ENCODE measurements at places on chromosomes 7 and 10.

- DNase-seq: no peak
Observed at GRCh38 chr7:117871778-117872538, 1.3 kb downstream of the CTTNBP2 start.

DNA sequence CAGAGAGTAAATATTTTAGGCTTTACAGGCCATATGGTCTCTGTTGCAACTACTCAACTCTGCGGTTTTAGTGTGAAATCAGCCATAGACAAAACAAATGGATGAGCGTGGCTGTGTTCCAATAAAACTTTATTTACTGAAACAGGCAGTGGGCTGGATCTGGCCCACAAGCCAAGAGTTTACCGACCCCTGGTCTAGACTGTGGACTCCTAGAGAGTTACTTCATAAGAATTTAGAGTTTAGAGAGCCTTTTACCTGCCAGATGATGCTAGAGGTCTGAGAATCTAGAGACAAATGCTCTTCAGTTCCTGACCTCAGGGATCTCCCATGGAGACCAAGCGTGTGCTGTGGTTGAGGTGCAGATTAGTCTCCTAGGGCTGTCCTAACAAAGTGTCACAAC, 174.8 kb downstream of the PTEN start:
- DNase-seq: no peak

GRCh38 chr10:25257646-25258045, 82.8 kb downstream of the GPR158 start:
- DNase-seq: no peak

GRCh38 chr10:132918617-132919373, 23.6 kb downstream of the CFAP46 start:
- DNase-seq: no peak

GRCh38 chr10:114283091-114283490, 44.0 kb downstream of the VWA2 start:
- no peak for DNase-seq

GRCh38 chr10:5234106-5234860, 37.6 kb downstream of the AKR1C4 start:
- DNase-seq: no peak

DNA sequence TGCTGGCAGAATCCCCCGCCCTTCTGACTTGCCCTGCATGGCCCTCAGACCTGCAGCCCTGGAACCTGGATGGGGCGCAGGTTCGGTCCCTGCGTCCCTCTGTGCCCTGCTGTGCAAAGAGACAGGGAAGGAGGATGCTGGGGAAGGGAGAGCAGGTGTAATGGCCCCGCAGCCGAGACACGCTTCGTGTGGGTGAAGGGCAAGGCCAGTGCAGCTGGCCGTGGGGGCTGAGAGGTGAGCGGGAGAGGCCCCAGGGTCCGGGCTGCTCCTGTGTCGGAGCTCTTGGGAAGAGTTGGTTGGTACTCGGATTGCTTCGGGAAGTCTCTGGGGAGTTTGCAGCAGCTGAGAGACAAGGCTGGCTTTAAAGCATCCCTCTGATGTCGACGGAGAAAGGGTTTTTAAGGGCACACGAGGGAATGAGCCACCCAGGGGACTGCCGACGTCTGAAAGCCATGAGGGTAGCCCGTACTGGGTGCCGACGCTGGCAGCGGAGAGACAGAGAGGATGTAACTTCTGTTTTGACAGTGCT, 6.5 kb downstream of the ELFN1 start:
- DNase-seq: no peak

DNA sequence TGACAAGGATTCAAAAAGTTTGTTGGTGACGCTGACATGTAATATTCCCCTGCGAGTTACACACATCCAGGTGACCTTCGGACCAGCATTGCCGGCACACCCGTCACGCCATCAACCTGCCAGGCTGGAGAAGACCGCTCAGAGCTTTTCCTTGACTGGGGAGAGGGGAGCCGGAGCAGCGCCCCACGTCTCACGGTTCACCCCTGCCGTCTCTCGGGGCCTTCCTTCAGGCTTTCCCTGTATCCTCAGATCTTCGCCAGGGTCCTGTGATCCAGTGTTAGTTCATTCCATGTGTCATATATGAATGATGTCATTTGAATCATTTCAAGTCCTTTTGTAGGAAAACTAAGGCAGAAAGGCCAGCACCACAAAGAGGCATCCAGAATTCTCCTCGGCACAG, 127.8 kb downstream of the MGMT start:
- DNase-seq: no peak

GRCh38 chr10:16521311-16522016, at the start of gene C1QL3:
Gene C1QL3, minus strand, starts transcription at chr10:16521879. Its CDS starts 814 bp downstream, at chr10:16521065.
- no peak for DNase-seq

GRCh38 chr10:59698326-59698725, 11.3 kb downstream of the SLC16A9 start:
- DNase-seq: no peak

- DNase-seq: no peak
Observed at GRCh38 chr10:19263262-19263661, 214.7 kb downstream of the MALRD1 start.

- no peak for DNase-seq
Observed at GRCh38 chr10:110356628-110357245, 52.0 kb upstream of the SMNDC1 start.

DNA sequence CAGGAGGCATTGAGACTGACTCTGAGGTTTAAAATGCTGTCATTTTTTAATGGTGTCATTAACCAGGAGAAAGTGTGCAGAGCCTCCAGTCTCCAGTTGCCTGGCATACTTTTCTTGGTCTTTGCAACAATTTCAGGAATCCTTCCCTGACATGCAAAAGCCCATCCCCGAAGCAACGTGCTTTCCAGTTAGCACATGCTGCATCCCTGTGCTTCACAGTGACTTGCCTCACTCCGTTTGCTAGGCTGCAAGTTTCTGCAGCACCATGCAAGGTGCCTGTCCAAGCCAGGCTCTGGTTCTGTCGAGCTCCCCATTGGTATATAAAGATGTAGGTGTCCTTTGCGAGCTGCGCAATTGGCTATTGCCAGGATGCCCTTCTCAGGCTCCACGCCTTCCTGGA, 135.0 kb downstream of the GALNT17 start:
- DNase-seq: no peak

GRCh38 chr10:81472927-81473470, 402.0 kb upstream of the NRG3 start:
- DNase-seq: no peak

GRCh38 chr7:140867467-140868462, 57.0 kb downstream of the BRAF start:
- DNase-seq: no peak

GRCh38 chr10:28094121-28094520, 95.2 kb upstream of the ODAD2 start:
- no peak for DNase-seq

DNA sequence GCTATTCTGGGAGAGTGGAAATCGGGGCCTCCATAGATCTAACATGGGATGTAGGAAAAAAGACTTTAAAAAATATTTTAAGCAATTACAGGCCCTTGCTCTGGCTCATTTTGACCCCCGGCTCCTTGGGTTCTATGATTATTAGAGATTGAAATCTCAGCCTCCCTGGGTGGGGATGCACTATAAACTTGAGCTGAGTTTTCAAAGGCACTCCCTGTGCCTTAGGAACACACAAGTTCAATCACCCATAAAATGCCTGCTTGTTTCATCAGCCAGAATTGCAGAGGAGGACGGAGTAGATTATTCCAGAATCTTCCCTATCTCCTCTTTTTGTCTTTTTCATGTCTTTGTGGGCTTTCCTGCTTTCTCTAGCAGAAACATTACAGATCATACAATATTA, 145.4 kb downstream of the CUBN start:
- no peak for DNase-seq

GRCh38 chr7:158655931-158656441, 48.6 kb downstream of the NCAPG2 start:
- no peak for DNase-seq

DNA sequence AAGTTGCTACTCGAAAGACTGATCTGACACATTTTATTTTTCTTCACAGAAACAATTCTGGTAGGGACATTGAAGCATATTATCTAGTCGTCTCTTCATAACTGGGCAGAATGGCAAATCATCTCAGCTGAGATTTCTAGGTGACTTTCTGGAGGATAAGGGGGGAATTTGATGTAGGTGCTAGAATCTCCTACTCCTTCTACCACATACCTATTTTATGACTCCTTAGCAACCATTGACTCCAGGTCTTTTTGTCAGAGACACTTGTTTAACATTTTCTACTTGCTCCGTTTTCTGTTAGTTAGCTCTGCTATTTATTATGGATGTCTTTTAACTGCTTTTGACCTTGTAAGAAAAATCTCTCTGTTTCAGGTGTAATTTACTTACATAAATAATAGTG, 380.9 kb upstream of the SEMA3C start:
- DNase-seq: no peak

GRCh38 chr10:29326886-29327745, 38.2 kb downstream of the LYZL1 start:
- no peak for DNase-seq

GRCh38 chr7:138374119-138374693, 85.9 kb upstream of the TRIM24 start:
- no peak for DNase-seq

DNA sequence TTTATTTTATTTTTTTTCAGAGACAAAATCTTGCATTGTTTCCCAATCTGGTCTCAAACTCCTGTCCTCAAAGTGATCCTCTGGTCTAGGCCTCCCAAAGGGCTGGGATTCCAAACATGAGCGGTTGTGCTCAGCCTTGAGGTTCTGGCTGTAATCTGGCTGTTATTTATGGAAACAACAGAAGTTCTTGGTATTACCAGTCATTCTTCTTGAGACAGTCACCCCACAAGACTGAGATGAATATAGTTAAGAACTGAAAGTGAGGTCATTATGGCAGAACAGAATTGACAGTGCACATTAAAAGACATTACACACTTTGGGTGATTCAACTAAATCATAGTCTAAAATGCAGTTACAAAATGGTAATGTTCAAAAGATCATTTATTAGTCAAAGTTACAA, 719.5 kb downstream of the ZWINT start:
- no peak for DNase-seq

- DNase-seq: no peak
Observed at GRCh38 chr10:32141018-32141807, 85.0 kb upstream of the KIF5B start.

GRCh38 chr7:31337002-31337565, 3.4 kb downstream of the NEUROD6 start:
- no peak for DNase-seq

DNA sequence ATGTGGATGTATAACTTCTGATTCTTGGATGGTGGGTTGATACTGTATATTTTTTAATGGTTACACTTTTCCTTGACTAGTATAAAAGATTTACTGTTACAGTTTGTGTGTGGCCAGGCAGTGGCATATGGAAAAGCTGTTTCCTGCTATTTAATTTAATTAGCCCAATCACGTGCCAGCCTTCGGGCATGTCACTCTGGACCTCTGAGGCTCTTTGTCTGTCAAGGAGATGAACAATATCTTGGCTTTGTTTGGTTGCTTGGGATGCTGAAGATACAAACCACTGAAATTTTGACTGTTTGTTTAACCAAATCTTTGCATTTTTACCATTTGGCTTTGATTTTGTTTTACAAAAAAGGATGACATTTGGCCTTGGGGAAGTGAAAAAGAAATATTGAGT, 185.0 kb downstream of the HDAC9 start:
- no peak for DNase-seq

DNA sequence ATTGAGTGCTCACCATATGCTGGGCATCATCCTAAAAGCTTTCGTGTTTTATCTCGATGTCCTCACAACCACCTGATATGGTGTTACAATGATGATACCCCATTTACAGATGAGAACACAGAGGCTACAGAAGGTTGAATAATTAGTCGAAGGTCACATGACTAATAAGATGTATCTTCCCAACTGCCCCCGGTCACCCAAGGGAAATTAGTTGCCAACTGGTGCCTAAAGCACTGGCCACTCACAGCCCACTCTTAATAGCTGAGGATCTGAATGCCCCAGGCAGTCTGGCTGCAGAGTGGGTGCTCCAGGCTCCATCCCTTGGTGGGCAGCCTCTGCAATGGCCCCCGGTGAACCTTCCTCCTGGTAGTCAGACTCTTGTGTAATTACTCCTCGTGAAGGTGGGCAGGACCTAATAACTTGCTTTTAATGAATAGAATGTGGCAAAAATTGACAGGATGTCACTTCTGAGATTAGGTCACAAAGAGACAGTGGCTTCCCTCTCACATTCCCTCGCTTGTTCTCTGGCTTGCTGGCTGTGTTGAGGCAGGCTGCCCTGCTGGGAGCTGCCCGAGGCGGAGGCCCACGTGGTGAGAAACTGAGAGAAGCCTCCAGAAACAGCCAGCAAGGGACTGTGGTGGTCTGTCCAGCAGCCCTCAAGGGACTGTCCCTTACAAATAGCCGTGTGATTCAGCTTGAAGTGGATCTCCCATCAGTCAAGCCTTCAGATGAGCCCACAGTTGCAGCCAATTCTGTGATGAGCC, 109.4 kb downstream of the ARHGAP22 start:
- no peak for DNase-seq

- no peak for DNase-seq
Observed at GRCh38 chr7:85693326-85693725, 506.5 kb upstream of the SEMA3D start.

GRCh38 chr10:33638891-33639290, 304.4 kb upstream of the NRP1 start:
- DNase-seq: no peak

DNA sequence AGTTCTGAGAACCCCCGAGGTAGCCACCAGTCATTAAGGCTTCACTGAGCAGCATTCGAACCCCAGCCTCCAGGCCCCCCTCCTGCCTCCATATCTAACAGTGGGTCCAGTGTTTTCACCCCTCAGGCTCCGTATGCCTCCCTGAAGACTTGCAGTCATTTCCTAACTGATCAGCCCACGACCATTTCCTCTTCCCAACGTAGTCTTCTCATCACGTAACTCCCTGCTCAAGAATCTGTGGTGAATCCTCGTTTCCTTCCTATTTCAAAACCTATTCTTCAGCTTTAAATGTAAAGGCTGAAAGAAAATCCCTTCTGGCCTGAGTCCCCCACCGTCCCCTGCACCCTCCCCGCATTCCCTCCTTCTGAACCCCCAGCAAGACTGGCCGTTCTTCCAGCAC, 21.1 kb downstream of the FRMD4A start:
- DNase-seq: no peak

DNA sequence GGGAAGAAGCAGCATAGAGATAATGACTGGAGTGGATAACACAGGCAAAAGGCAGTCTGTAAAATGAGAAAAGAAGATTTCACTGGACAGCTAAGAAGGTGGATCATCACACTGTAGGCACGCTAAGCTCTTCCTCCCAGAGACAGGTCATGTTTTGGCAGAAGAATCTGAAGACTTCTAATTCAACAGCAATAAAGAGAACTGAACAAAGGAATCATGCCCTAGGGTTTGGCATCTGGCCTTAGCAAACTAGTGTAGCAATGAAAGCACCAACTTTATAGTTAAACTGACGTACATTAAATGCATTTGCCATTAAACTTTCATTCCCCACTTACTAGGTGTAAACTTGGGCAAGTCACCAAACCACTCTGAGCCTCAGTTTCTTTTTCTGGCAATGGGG, 84.4 kb upstream of the SEM1 start:
- DNase-seq: no peak

GRCh38 chr7:143258831-143259230, 4.4 kb upstream of the GSTK1 start:
- no peak for DNase-seq

DNA sequence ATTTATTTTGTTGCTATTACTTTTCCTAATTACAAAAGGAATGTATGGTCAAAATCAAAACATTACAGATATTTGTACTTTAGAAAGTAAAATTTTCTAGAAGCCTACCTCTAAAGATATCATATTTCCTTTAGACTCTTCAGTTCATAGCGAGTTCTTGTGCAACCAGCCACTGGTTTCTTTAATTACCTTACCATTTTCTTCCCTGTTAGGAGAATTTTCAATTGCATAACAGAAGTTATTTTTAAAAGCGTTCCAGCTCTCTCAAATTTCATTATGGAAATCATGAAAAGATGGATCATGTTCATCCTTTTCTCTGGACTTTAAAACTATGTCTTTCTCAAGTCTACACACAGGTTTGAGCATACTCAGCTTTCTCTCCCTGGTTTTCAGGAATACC, 5.0 kb upstream of the TRUB1 start:
- DNase-seq: no peak
